BJ (cell line): ENCODE measurements at places on chromosomes 7 and 10. TPM values are rescaled to one million over a fixed set of nuclear protein-coding genes. Genes with fewer than 3 reads are reported as not detected.

GRCh38 chr7:135121868-135122267 is 26.0 kb upstream of the TMEM140 start:
- no peak for DNase-seq

DNA sequence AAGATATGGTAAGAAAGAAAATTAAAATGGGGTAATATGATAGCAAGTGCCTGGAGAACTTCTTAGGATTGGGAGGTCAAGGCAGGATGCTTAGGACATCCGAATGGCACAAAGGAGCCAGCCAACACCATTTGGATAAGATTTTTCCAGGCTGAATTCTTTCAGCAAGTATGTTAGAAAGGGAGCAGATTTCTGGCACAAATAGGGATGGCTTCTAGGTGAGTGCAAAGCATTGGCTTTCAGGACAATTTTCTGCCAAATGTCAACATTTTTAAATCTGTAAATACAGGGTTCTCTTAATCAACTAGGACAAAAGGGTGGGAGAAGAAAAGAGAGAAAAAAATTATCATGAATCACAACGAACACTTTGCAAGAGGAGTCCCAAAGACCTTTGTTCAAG is 409.1 kb downstream of the GPAM start:
- no peak for DNase-seq

SRGN gene
- polyA plus RNA-seq = 83.5 and 127 TPM in 2 replicates

GRCh38 chr7:45626441-45627430 is 52.6 kb downstream of the ADCY1 start:
- DNase-seq = no peak

DNA sequence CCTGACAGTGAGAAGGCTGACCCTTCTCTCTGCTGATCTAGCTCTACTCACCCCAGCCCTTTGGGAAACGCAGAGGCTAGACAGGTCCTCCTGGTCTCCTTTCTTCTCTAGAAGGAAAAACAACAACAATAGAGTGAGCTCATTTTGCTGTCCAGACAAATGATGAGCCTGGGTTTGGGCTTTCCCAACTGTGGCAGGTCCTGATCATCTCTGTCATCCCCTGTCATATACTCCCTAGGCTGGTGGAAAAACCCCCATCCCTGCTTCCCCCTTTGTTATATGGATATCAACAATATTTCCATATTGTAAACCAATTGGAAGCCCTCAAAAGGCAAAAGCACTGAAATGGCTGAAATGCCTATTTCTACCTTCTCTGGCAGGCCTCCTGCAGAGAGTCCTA is 9.2 kb upstream of the DDIT4 start:
- DNase-seq = no peak

ITPRID1 gene
- polyA plus RNA-seq = not detected in 2 replicates

- DNase-seq = no peak
Measured at GRCh38 chr10:103663802-103664201, 170.3 kb downstream of the NEURL1 start.

FBXL13 gene
- polyA plus RNA-seq = 0.20 and 0.43 TPM in 2 replicates

- no peak for DNase-seq
Measured at GRCh38 chr7:143504937-143505297, 27.2 kb downstream of the TAS2R41 start.

PNLIPRP3 gene
- polyA plus RNA-seq = not detected in 2 replicates

LRWD1 gene
- 8.2 and 15.1 TPM in 2 replicates for polyA plus RNA-seq

DNA sequence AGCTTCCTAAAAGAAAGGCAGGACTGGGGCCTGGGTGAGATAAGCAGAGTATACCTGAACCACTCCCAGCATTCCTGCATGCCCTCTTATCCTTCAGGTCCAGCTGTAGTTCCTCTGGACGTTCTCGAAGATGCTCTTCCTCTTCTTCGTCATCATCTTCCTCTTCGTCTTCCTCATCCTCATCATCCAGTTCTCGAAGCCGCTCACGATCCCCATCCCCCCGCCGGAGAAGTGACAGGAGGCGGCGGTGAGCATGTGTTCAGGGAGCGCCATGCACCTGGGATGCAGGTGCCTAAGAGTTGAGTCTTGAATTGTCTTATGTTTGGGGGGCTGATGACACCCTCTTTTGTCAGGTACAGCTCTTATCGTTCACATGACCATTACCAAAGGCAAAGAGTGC is 3.9 kb upstream of the NOLC1 start:
- no peak for DNase-seq

PRPS1L1 gene
- not detected in 2 replicates for polyA plus RNA-seq

WDFY4 gene
- not detected in 2 replicates for polyA plus RNA-seq

BRAF gene
- 8.9 and 16.6 TPM in 2 replicates for polyA plus RNA-seq

FAM25A gene
- not detected in 2 replicates for polyA plus RNA-seq

GRCh38 chr7:133354546-133355324 is 101.9 kb downstream of the EXOC4 start:
- DNase-seq = no peak

DNA sequence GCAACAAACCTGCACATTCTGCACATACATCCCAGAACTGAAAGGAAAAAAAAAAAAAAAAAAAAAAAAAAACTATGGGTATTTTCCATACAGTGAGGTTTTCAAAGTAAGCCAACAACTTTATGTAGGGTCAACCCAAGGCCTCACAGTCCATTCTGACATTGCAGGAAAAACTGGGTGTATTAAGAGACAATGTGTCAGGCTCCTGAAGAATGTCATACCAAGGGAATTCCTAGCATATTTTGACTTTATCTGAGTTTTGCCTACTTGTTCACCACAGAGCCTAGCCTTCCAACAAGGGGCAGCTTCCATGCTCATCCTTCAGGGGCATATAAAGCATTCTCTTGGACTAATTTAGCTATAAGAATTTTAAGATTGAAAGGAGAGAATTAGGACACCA is 368.9 kb downstream of the PLXDC2 start:
- DNase-seq = no peak

NYAP1 gene
- polyA plus RNA-seq = 0.10 and 0.15 TPM in 2 replicates
